ENCODE measurements at places on chromosomes 5 and 9.

DNA sequence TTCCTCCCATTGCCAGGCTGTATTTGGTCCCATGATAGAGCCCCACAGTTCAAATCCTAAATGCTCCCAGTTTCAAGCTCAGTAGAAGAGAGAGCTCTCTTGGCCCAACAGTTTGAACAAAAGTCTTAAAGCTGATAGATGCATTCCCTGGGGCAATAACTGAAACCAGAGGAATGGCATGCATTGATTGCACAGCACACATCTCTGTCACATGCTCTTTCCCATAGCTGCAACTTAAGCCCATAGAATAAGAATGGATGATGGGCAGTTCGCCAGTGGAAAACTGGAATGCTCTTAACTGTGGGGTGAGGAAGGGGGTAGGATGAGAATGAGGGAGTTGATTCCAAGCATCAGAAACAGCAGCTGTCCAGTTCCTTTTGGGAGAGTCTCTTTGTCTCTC is 1942.4 kb upstream of the WWC1 start:
- DNase-seq: no peak

GRCh38 chr5:154369682-154370081 is 76.1 kb upstream of the SAP30L start:
- DNase-seq: no peak

DNA sequence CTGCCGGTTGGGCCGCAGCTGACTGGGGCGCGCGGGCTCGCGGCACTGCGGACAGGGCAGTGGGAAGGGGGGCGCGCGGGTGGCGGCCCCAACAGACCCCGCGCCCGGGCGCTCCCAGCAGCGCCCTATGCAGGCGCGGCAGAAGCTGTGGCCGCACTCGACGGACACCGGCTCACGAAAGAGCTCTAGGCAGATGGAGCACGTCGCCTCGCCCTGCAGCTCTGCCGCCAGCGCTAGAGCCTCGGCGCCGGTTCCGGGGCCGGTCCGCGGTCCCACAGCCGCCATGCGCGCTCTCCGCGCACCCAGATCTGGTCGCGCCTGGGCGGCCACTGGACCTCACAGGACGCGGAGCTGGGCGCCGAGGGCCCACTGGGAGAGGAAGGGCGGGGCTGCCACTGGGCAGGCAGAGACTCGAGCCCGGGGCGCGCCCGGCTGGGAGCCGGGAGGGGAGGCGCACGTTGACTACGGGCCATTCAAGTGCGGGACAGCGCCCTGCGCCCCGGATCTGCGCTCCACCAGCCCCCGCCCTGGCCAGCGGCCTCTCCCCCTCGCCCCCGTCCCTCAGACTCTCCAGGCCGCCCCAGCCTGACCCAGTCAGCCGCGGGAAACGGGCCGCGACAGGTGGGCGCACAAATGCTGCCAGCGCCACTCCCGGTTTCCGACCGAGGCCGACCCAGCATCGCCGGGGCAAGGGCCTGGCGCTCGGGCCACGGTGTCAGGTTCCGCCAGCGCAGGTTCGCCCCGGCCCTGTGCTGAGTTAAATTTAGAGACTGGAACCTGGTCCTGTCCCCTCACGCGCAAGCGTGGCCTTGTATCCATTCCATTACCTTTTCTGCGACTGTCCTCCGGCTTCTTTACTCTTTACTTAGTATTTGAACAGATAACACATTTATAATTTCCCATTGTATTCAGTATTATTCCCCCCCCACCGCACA is at the start of gene TRIM7:
Gene TRIM7 (minus strand): TSS at position 371 of the 935 bp plus-strand sequence. CDS start 86 bp downstream, at position 285.
- peak; percentile 67 for DNase-seq

DNA sequence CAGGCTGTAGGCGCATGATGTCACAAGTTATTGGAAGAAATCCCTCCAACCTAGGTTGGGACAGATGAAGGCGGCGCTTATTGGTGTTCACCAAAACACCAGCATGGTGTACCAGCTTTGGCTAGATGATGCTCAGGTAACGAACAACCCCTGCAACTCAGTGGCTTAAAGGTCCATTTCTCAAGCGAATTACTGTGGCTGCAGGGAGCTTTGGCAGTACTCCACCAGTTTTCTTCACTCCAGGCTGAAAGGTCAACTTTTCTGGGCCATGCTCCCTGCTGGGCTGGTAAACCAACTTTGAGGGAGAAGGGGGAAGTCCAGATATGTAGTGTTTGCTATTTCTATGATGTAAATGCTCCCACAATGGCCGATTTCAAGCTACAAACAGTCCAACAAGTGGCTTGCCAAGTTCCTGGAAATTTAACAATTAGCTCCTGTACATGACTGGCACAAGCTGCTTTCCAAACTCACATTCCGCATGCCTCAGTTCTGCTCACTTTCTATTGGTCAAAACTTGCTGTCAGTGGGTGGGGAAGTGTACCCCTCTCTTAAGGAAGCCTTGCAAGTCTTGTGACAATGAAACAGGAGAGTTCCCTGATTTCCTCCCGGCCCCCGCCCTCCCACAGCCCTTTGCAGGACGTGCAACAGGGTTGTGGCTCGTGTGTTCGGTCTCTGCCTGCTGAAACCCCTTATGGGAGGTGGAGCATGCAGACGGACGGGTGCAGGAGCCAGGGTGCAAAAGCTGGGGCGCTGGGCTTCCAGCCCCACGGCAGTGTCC is 588 bp upstream of the ZBED3 start:
- no peak for DNase-seq

- no peak for DNase-seq
These were observed 226.4 kb downstream of the GNA14 start for GRCh38 chr9:77421506-77422265.

DNA sequence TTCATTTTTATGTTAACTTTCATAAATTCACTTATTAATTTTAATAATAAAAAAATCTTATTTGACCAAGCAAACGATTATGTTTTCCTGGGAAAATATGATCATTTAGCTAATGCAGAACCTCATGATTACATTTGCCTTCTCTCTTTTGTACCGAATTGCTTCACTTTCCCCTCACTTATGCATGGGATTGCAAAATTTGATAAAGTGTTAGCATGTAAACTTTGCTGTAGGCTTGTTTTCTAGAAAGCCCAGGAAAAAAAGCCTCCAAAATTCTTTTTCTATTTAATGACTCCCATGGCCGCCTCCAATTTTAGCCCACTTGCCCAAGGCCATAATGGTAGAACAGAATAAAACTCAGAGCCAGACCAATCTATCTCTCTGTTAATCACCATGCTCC is 82.8 kb upstream of the FBXL7 start:
- DNase-seq: no peak

- DNase-seq: no peak
These were observed 77.1 kb downstream of the GOLPH3 start for GRCh38 chr5:32096891-32097595.

DNA sequence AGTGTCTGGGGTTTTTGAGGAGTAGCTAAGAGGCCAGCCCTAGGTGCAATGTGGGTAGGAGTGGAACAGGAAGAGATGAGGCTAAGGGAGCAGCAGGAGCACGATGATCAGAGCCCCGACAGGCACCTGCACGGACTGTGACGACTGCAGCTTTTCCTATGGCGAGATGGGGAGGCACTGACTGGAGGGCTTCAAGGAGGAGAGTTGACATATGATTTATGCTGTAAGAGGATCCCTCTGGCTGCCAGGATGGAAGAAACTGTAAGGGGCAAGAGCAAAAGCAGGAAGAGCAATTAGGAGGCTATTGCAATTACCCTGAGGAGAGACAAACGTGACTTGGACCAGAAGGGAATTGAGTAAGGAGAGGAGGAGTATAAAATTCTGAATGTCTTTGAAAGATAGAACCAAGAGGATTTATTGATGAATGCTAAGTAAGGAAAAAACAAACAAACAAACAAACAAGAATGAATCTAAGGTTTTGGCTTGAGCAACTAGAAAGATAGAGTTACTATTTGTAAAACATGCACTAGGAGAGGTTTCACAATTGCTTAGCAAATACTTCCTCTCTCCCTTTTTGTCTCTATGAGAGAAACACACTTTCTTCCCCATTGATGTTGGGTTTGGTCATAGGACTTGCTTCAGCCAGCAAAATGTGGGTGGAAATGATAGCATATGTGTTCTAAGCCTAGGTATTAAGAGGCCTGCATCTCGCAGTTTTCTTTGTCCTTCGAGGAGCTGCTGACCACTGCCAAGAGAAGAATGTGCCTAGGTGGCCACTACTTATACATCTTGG is 32.9 kb downstream of the TRPC7 start:
- DNase-seq: no peak

- DNase-seq: no peak
These were observed 23.0 kb upstream of the ECM2 start for GRCh38 chr9:92558612-92559374.

- DNase-seq: no peak
These were observed 334.5 kb downstream of the TENT4A start for GRCh38 chr5:7047511-7048261.

GRCh38 chr9:78171651-78172050 is 64.2 kb upstream of the CEP78 start:
- no peak for DNase-seq

- DNase-seq: no peak
These were observed 24.5 kb upstream of the GPR150 start for GRCh38 chr5:95595289-95595931.

- no peak for DNase-seq
These were observed 19.1 kb downstream of the TPPP start for GRCh38 chr5:673831-674629.

- no peak for DNase-seq
These were observed 85.5 kb downstream of the ADGRV1 start for GRCh38 chr5:90644132-90644531.

- DNase-seq: no peak
These were observed 96.5 kb downstream of the TARS1 start for GRCh38 chr5:33537240-33537639.

DNA sequence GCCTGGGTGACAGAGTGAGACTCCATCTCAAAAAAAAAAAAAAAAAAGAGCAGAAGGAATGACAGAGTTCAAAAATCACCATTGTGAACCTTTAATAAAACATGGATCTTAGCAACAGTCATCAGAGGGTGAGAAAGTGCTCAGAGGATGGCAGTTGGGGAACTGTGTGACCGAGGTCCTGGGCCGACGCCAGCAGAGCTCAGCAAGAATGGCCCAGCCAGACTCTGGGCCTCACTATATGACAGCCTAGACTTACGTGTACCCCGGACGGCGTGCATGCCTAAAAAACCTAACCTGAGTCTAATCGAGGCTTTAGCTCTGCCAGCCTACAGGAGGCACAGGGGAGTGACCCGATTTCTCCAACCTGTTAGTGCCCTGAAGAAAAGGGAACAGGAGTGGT is 64.3 kb downstream of the MVB12B start:
- DNase-seq: no peak

GRCh38 chr5:97002983-97003382 is 67.1 kb downstream of the LNPEP start:
- no peak for DNase-seq

DNA sequence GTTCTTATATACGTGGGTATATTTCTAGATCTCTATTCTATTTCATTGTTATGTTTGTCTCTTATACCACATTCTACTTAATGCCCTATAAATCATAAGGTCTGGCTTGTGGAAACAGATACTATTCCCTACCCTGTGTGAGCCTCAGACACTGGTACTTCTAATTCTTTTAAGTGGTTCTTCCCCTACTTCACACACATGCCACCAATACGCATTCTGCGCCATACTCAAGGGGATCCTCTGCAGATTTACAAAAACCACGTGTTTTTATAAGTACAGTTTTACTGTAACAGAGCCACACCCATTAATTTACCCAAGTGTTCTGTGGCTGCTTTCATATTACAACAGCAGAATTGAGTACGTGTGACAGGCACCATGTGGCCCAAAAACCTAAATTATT is 195.6 kb downstream of the SAXO1 start:
- no peak for DNase-seq

DNA sequence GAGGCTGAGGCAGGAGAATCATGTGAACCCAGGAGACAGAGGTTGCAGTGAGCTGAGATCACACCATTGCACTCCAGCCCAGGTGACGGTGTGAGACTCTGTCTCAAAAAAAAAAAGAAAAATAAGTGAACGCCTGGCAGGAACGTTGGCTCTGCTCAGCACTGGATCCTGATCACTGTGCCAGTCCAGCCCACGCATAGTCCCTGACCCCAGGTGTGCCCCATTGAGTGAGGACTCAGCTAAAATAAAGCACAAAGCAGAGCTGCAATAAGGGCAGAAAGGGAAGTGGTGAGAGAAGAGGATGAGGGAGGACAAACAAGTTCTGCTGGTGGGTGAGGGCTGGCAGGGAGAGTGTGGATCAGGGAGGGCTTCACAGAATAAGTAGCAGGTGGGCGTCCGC is 4.3 kb downstream of the GRHPR start:
- no peak for DNase-seq

- no peak for DNase-seq
These were observed 329.9 kb upstream of the ISL1 start for GRCh38 chr5:51053361-51053760.

DNA sequence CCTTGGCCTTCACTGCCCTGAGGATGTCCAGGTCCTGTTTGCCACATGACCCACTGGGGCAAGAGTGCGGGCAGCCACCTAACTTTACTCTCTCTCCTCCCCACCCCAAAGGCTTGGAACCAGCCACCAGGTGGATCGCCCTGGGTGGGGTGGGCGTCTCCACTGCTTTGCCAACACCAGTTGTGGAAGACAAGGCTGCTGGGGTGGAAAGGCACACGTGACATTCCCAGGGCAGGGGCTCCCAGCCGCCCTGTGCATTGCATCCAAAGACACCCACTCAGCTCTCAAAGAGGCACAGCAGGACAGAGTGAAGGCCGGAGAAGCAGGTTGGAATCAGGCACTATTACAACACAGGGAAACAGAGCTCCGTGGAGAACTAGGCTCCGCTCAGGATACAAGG is 162.2 kb downstream of the OLFM1 start:
- DNase-seq: no peak

DNA sequence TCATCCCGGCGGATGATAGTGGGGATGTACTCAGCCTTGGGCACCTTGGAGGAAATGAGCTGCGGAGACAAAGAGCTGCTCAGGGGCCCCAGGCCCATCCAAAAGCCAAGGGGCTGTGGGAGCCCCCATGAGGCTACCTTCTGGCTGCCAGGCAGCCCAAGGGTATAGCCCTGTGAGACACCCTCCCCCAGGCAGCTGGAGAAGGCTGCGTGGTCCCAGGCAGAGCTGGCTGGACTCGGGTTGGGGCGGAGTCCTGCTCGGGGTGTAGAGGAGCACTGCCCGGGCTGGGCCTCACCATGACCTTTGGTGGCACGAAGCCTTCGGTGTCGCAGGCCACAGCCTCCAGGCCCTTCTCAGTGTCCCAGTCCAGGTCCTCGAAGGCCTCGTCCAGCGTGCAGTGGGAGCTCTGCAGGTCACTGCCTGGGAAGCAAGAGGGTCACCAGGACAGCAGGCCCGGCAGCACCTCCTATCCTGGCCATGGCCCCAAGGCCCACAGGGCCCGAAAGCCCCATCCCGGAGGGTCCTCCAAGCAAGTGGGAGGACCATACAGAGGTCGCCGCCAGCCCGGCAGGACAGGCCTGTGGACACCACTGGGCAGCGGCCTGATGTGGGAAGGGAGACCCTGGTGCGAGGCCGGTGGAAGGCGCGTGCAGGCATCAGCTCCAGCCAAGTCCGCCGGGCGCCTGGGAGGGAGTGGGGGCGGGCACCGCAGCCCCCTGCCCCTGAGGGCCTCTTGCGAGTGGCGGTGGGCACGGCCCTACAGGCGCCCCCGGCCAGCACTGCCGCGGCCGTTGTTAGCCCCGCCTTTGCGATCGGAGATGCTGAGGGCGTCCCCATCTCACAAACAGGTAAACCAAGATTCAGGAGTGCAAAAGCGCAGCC is 6.1 kb downstream of the NSMF start:
- peak; percentile 46 for DNase-seq

GRCh38 chr9:99867536-99867935 is 38.9 kb upstream of the STX17 start:
- DNase-seq: peak; percentile 3

GRCh38 chr5:1448511-1449011 is 3.3 kb upstream of the SLC6A3 start:
- no peak for DNase-seq

GRCh38 chr9:114174557-114174875 is 19.2 kb downstream of the COL27A1 start:
- no peak for DNase-seq

All from B cell (primary cell).